GM10248 (cell line): ENCODE measurements at places on chromosomes 11 and 22.

DNA sequence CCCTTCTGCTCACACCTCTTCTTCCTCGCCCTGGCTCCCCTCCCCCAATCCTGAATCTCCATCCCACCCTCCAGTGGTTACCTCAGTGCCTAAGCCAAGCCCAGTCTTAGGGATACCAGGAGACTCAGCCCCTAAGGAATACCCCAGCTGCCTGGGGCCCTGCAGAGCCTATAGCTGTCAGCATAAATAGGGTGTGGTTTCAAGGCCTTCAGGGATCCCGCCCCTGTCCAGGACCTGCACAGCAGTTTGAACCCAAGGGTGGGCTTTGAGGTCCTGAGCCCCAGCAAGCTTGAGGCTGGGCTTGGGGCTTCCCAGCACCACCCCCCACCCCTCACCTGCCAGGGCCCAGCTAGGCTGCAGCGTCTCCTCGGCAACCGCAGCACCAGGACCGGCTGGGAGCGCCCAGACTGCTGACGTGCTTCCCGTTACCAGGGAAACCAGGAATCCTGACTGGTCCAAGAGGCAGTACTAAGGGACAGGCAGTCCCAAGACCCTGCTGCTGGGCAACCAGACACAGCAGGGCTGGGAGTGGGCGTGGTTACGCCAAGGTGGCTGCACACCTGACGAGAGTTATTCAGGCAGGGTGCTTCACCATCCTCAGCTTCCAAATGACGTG is 13.7 kb downstream of the APBB1 start:
- DNase-seq = no peak

- no peak for DNase-seq
These were observed 635 bp downstream of the PRR5 start for GRCh38 chr22:44702479-44703198.

DNA sequence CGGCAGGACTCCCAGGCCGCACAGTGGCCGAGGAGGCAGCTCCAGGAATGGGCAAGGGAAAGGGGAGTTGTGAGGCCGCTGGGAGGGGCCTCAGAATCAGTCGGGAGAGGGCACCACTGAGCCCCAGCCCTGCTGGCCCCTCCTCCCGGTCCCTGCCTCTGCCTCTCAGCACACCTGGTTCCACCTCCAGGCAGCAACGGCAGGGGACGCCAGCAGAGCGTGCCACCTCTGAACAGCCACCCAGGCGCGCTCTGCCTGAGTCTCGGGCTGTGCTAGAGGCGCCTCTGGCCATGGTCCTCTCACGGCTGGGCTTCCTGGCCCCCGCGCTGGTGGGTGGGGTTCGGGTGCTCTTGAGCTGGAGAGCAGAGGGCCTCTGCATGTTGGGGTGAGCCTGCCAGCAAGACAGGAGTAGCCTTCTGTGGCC is 33.0 kb downstream of the MOB2 start:
- DNase-seq = peak; percentile 81

DNA sequence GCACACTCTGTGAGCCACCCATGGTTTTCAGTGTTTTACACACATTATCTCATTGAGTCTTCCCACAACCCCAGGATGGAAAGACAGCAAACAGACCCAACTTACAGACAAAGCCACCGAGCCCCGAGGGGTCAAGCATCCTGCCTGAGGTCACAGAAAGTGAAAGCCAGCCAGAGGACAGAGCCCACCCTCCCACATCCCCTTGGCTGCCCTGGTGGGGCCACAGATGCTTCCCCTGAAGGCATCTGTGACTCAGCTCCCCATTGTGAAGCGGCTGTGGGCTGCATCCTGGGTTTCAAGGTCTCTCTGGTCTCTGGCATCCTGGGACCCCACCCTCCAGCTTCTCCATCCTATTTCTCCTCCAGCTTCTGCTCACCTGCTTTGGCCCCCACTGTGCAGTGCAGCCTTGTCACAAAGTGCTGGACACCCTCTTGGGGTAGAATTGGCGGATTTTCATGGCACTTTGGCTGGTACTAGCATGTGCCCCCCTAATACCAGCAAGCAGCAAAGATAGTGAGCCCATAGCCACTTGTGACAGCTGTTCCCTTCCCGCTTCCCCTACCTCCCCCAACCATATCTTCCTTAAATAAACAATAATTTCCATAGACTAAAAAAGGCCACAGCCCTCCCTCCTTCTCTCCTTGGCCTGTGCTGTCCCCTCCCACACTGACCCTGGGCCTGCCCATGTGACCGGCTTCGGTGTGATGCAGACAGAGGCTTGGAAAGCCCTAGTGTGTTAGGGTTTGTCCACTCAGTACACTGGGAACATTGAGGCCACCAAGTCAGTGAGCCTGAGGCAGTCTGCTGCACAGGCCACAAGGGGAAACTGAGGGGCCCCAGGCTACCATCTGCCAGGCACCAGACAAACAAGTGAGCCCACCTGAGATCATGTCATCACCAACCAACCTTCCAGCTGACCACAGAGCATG is 53.9 kb upstream of the SHISAL1 start:
- no peak for DNase-seq

- no peak for DNase-seq
These were observed 11.1 kb downstream of the OR5B3 start for GRCh38 chr11:58395581-58395980.

- peak; percentile 20 for DNase-seq
These were observed 18.1 kb downstream of the JHY start for GRCh38 chr11:122900587-122901202.
